Suprapubic skin (tissue), 4 donors: ENCODE measurements at places on chromosomes 7 and 10.

DNA sequence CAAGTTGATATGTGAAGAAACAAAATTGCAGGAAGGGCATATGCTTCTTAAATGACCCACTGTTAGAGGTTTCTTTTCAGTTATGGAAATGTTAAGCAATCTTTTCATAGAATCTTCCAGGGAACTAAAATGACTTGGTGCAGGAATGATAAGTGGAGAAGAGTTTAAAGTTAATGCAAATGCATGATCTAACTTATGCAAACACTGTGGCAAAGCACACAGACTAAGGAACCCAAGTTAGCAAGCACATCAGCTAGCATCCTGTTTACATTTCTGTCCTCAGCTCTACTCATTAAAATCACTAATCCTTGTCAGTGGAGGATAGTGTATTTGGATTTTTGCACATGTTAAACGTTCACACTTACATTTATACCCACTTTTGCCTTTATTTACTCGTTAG, 9.3 kb downstream of the CLCN1 start:
- DNase-seq, result no peak

GRCh38 chr7:47185839-47186238, 396.1 kb downstream of the TNS3 start:
- DNase-seq, result no peak

DNA sequence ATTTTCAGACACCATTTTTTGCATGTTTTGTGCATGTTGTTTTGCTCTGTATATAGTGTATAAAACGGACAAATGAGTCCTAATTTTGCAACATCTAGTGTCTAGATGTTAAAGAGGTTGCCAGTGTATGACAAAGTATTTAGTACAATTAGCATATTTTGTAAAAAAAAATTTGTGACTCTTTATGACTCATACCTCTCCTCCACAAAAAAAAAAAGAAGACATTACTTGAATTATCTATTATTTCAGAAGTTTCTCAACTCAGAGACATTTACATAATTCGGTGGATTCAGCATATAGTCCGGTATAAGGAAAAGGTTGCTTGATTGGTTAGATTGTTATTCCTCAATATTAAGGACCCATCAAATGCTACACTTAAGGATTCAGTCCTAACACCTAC, 26.0 kb downstream of the NUP42 start:
- no peak for DNase-seq

DNA sequence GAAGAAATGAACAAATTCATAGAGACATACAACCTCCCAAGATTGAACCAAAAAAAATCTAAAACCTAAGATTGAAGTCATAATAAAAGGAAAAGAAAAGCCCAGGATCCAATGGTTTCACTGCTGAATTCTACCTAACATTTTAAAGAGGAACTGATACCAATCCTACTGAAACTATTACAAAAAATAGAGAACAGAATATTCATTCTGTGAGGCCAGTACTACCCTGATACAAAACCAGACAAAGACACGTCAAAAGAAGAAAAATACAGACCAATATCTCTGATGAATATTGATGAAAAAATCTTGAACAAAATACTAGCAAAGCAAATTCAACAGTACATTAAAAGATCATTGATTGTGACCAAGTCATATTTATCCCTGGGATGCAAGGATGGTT, 128.5 kb upstream of the STEAP1 start:
- DNase-seq, result no peak

DNA sequence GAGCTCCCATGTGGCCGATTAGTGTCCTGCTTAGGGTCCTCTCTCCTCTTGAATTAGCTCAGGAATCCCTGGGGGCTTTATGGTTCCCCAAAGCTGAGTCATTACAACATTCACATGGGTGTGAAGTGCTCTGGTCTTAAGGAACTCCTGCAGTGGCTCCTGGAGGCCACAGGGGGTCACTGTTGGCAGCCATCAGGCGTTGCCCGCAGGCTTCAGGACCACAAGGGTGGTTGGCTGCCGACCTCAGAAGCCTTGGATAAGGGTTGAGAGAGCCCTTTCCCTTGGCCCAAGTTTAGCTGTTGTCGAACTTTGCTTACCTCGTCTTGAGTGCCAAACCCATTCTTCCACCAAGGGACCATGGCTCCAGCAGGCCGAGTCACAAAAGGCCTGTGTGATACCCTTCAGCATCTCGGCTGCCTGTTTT, 61.7 kb downstream of the SH2D4B start:
- no peak for DNase-seq

- no peak for DNase-seq
Measured at GRCh38 chr10:11161096-11161495, 143.4 kb downstream of the CELF2 start.

DNA sequence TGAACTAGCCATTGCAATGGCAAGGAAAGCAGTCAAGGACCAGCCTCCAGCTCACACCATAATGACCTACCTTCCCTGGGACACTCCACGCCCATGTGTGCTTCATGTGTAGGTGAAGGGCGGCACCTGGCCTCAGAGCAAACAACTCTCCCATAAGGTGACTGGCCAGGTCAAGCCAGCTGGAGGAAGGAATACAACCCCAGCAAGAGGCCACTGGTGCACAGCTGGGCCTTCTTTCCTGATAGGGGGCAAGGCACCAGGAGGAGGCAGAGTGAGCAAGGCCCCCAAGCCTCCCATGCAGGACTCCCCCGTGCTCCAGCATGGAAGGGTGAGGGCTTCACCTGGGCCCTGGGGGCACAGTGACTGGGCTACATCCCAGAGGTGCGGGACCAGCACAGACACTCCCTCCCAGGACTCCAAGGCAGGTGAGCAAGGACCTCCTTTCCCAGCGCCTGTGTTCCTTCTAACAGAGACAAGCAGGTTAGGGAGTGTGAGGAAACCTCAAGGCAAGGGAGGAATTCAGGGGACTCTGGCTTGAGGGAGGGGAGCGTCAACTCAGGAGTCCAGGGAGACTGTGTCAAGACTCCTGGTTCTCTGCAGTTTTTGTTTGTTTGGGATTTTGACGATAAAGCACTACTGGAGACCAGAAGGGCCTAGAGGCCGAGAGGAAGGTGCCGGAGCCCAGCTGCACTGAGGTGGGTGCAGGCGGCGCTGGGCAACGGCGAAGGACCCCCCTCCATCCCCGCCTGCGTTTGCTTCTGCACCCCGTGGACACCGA, 1.7 kb downstream of the PTPRN2 start:
- no peak for DNase-seq

DNA sequence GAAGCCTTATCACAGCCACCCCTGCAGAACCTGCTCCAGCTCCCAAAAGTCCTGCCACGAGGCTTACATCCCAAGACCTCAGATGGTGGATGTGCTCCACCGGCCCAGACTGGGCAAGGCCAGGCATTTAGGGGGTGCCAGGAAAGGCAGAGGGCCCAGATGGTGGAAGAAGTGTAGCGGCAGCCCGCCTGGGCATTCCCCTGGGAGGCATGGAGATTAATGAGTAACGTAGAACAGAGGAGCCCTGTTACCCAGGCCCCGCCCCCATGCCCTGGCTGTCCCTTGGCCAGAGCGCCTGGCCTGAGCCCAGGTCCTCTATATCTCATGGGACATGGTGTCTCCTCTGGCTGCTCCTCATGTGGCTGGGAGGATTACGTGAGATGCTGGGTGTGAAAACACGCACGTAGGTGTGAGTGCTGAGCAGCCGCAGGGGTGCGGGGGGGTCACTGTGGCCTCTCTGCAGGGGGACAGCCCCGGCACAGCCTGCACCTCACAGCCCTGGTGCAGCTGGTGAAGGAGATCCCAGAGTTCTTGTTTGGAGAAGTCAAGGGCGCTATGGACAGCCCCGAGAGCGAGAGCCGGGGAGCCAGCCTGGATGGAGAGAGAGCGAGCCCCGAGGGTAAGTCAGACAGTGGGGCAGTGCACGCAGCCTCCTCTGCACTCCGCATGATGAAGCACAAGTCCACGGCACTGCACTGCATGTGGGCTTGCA, 52.9 kb downstream of the ZNF467 start:
- DNase-seq, result peak; percentile 77

DNA sequence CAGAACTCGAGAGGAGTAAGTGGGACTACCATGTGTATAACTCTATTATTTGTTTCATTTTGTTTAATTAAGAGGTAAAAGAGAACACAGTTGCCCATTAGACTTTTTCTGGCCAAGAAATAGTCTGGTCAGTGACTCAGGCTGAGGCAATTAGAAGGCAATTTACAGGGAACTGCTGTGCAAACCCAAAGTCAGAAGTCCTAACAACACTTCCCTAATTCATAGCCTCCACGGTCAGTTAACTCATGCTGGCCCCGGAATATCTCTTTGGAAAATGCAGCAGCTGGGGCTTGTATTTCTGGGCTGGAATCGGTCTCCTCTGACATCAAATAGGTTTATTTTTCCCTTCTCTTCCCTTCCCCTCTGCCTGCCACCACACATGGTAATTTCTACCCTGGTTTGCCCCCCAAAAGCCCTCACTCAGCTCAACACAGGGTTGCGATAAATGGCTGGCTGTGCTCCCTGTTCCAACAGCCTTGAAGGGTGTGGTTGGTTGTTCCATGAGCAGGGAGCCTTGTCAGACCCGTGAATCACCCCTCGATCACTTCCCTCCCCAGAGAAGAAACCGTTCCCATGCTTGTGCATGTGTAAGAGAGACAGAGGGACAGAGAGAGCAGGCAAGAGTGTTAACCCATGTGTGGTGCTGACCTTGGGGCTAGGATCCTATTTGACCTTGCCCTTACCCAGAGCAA, 5.3 kb downstream of the SH3PXD2A start:
- peak; percentile 79 for DNase-seq

DNA sequence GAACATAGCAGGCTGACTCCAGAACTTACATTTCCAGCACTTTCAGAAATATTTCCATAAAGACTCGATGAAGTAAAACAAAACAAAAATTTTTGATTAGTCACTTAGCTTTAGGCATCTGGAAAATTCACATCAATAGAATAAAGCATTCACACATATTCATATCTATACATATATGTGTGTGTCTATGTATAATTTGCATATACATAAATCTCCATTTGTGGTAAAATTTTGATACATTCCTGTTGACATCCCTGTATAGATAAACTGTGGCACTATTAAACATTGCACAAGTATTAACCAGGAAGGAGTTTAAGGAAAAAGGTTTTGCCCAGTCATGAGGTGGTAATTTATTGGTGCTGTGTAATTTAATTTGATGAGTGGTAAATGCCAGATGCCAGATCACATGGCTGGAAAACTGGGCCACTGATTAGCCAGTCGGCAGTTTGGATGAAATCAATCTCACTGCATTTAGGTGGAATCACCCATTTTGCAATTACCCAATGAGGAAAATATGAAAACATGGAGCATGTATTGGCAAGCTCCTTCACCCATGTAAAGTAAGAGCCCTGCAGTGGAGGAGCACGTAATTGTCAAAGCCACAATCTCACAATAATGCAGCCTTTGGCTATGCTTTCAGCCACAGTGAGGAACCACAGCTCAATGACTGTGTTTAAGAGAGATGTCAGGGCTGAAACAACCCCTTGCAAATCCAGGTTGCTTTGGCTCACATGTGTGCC, 294.6 kb downstream of the RNLS start:
- no peak for DNase-seq
